ENCODE measurements at places on chromosomes 13 and 19.

DNA sequence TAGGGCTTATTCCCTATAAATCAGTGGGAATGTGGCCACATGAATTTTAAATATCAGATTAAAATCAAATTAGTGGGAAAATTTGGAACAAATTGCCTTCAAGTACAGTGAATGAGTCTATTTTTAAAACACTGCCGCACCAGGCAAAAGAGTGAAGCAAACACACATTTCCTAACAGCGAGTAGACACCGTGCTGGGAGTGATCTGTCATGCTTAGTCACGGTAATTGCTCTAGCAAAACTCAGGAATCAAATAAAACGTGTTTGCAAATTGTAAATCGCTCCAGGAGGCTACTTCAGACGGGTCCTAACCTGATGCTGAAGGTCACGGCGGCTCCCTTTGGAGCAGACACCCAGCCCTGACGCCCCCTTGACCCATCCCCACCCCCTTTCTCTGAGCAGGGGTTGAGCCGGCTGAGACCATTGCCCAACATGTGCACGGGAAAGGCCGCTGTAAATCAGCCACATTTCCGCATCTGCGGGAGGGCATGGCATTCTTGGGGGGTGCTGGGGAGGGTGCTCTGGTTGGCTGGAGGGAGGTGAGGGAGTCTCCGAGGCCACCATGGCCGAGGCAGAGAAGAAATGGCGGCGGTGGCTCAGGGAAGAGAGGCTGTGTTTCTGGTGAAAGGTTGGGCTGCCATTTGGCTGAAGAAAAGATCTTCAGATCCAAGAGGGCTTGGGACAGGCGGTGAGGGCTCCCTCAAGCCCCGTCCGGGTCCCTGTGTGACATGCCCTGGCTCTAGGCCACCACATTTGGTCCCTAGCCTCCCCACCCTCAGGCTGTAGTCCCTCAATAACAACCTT is 8.9 kb downstream of the CEBPA start:
- DNase-seq = no peak

- no peak for DNase-seq
These were observed 67.5 kb downstream of the LRCH1 start for GRCh38 chr13:46620471-46620870.

GRCh38 chr13:101139081-101139480 is 277.2 kb downstream of the NALCN start:
- DNase-seq = no peak

- DNase-seq = no peak
These were observed 45.7 kb downstream of the TPP2 start for GRCh38 chr13:102642475-102642874.

DNA sequence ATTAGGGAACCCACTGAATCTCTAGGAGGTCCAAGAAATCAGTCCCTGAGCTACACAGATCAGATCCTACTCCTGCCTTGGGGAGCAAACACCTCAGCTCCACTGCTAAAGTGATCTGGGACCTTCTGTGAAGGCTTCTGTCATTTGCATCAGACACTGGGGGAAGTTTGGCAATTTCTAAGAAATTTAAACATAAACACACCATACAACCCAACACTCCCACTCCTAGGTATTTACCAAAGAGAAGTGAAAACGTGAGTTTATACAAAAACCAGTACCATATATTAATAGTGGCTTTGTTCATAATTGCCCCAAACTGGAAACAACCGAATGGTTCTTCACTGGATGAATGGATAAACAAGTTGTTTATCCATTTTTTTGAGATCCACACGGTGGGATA is 7.3 kb upstream of the TYROBP start:
- DNase-seq = no peak
